ENCODE measurements at places on chromosomes 16 and 17.
A peak's percentile ranks its signal among the peaks of the same experiment; 100 is the strongest.

GRCh38 chr17:9021158-9021991, at the start of gene NTN1:
NTN1 (plus strand) TSS chr17:9021510; CDS start chr17:9022374, 864 bp downstream.
- DNase-seq: no peak

DNA sequence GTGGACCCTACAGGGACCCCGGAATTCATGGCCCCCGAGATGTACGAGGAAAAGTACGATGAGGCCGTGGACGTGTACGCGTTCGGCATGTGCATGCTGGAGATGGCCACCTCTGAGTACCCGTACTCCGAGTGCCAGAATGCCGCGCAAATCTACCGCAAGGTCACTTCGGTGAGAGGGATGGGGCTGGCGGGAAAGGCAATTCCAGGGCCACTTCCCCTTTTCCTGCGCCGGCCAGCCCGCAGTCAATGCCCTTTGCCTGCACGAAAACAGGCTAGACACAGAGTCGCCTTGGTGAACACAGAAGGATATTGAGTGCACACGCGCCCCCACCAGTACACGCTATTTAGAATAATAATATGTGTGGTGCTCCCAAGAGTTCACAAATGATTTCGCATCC, 4.0 kb downstream of the WNK4 start:
- no peak for DNase-seq

GRCh38 chr16:71808593-71809459, at the start of gene AP1G1:
AP1G1 (minus strand) TSS chr16:71808834; CDS start chr16:71789479, 19,355 bp downstream.
- peak; percentile 99 for DNase-seq

DNA sequence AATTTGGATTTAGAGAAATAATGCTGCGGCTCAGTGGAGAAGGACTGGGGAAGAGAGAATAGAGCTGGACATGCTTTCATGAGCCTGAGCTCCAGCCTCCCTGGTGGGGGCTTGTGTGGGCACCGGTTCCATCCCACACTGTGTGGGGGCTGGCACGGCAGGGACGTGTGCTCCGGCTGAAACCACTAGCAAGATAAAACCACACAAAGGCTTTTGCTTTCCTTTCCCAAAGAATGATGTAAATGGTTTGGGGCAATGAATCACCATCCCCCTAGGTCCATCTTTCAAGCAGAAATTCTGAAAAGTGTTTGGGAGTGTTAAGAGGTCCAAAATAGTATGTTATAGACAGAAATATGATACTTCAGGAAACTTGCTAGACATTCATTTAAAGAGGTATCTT, 77.0 kb downstream of the CDH11 start:
- peak; percentile 55 for DNase-seq

- DNase-seq: no peak
These were observed 459.3 kb downstream of the HS3ST3B1 start for GRCh38 chr17:14760212-14760611.

GRCh38 chr17:2157675-2158395, 102.9 kb downstream of the HIC1 start:
- peak; percentile 91 for DNase-seq

- no peak for DNase-seq
These were observed 3.3 kb downstream of the IFT20 start for GRCh38 chr17:28331891-28332420.

DNA sequence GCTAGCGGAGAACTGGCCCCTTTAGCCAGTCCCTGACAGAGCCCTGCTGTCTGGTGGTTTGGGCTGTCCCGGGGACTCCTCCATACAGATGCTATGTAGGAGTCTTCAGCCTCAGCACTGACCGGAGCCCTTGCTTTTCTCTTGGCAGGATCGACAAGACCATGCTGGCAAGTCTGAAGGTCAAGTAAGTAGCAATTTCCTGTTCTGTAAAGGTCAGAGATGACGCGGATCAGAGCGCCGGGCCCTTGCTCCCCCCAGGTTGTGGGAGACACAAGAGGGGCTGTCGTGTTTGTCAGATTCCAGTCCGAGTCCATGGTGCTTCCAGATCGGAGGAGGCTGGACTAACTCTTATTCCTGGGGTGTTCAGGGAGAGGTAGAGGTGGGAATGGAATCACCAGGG, 4.1 kb downstream of the RAP1GAP2 start:
- DNase-seq: no peak

DNA sequence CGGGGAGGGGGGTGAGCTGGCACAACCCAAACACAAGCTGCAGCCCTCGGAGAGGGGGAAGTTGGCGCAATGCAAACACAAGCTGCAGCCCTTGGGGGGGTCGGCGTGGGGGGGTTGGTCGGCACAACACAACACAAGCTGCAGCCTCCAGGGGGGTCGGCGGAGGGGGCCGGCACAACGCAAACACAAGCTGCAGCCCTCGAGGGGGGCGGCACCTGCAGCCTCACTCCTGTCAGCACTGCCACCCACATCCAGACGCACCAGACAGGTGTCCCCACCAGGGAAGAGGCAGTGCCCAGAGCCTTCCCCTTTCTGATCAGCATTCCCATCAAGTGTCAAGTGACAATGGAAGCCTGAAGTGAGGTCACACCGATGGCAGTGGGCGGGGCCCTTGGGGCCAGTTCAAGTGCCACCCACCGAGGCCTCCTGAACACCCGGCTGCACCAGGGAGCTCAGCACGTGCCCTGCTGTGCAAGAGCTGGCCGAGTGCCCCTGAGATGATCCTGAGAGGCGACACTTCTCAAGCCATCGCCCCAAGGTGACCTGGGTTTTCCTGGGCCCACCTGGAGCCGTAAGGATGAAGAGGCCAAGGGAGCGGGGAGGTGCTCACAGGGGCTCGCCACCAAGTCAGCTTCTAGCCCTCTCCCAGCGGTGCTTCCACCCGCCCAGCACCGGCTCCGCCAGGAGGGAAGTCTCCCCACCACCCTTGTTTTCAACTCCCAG, 59.3 kb downstream of the KLHDC4 start:
- DNase-seq: no peak

DNA sequence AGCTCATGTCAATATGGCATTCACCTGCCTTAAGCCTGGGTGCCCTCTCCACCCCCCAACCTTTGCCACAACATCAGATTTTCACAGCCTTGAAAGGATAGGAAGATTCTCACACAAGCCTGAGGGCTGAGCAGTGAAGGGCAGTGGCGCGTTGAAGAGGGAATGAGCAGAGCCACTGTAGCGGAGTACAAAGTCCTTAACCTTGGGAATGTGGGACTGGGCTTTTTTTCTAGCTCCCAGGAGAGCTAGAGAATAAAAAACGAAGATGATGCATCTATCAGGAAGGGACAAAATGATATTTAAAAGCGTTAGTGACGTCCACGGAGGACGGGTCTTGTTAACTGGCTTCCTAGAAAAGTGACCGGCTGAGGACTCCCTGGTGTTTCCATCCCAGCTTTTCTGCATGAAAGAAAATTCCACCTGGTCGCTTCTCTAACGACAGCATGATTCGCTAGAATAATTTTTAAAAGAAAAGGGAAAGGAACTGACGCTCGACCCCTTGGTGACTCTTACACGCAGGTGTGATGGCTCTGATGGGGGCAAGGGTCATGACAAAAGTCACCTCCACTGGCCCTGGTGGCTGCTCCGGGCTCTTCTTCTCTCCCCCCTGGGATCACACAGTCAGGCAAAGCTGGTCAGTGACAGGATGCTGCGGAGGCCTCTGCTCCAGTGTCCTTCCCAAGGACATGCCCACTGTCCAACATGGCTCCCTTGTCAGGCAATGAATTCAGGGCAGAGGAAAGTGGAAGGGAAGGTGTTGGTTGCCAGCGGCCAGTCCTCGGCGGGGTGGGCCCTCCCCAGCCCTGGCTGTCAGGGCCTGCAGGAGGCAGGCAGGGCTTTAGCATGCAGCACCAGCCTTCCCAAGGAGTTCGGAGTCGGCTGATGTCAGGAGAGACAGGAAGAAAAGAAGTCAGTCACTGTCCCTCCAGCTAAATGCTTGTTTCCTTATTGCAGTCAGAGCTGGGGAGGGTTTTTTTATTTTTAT, 58.4 kb upstream of the IRX3 start:
- DNase-seq: no peak

GRCh38 chr16:2610781-2611498, 71.4 kb upstream of the KCTD5 start:
- no peak for DNase-seq

DNA sequence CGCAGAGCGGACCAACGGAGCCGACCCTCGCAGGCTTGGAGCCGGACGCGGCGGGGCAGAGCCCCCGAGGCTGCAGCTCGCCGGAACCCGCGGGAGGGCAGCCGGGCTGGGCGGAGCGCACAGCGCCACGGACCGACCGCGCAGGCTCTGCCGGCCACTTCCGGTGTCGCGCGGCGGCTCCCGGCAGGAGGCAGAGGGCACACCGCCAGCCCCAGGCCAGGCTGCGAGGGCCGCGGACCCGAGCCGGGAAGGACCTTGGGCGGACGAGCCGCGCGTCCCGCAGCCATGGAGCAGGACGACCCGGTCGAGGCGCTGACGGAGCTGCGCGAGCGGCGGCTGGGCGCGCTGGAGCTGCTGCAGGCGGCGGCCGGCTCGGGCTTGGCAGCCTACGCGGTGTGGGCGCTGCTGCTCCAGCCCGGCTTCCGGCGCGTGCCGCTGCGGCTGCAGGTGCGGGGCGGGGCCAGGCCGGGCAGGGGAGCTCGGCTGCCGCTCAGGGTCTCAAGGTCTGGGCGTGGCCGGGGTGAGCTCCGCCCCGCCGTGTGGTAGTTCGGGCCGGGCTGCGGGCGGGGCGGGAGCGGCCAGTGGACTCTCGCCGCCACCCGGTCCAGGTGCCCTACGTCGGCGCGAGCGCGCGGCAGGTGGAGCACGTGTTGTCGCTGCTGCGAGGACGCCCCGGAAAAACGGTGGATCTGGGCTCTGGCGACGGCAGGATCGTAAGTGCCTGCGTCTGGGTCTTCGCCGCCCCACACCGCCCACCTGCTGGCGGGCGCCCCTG, at the start of gene ANTKMT:
Gene ANTKMT, plus strand, starts transcription at position 157 of the 775 bp plus-strand sequence. Its CDS starts 129 bp downstream, at position 286.
- peak; percentile 92 for DNase-seq

GRCh38 chr17:9299695-9300094, 275.9 kb downstream of the STX8 start:
- DNase-seq: no peak

DNA sequence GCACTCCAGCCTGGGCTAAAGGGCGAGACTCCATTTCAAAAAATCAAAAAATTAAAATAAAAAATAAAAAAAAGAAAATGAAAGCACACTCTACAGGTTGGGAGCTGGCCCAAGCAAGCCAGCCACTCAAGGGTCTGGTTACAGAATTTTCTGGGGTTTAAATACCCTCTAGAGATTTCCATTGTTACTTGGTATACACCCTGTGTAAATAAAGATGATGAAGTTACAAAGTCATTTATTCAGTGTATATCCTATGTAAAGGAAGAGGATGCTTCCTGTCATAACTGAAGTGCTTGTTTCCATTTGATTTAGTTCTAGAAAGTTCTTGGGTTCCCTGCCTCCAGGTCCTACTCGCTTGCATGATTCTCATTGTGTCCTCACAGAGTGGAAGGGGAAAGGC, 79.9 kb upstream of the C17orf78 start:
- DNase-seq: no peak

DNA sequence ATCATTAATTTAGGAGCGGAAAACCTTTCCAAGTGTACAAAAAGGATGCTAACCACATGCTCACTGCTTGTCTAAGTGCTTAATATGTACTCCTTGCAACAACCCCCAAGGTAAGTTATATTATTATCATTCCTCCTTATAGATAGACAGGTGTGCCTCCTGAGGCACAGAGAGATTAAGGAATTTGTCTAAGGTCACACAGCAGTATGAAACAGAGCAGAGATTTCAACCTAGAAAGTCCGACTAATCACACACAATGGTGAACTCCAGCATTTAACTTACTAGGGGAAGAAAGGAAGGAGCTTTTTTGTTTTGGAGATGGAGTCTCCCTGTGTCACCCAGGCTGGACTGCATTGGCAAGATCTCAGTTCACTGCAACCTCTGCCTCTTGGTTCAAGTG, 37.0 kb upstream of the USP7 start:
- no peak for DNase-seq

GRCh38 chr17:70492368-70492767, 323.0 kb downstream of the KCNJ2 start:
- DNase-seq: no peak

- DNase-seq: no peak
These were observed 40.9 kb downstream of the RAP1GAP2 start for GRCh38 chr17:2837147-2837561.

DNA sequence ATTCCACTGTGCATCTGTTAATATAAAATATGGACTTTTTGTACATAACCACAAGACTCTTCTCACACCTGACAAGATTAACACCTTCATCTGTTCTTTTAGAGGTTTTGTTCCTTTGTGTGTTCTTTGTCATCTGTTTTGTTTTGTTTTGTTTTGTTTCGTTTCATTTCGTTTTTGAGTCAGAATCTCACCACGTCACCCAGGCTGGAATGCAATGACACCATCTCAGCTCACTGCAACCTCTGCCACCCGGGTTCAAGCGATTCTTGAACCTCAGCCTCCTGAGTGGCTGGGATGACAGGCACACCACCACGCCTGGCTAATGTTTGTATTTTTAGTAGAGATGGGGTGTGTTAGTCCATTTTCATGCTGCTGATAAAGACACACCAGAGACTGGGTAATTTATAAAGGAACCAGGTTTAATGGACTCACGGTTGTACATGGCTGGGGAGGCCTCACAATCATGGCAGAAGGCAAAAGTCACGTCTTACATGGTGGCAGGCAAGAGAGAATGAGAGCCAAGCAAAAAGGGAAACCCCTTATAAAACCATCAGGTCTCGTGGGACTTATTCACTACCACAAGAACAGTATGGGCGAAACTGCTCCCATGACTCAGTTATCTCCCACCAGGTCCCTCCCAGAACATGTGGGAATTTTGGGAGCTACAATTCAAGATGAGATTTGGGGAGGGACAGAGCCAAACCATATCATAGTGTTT, 22.3 kb downstream of the C16orf90 start:
- peak; percentile 58 for DNase-seq

DNA sequence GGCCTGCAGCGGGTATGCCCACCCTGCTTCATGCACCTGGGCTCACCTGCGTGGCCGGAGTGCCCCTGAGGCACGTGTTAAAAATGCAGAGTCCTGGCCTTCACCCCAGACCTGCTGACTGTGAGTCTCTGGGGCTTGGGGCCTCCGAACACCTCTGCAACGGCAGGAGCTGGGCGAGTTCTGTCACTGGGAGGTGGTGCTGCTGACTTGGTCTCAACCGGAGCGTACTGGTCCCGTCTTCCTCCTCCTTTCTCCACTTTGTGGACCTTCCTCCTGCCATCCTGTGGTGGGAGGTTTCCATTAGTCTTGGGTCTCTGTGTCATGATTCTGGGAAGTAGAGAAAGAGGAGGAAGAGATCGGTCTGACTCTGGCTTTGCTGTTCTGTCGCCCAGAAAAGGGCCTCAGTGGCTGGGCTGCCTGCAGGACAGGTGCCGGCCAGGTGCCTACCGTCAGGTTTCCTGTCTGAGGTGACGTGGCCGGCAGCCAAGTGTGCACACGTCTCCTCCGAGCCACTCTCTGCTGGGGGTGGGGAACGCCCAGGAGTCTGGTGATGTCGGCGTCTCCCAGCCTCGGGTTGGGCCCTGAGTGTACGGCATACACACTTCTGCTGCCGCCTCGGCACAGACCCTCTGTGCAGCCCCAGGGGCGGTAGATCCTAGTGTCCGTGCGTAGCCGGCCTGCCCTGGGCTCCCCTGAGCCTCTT, 6.9 kb downstream of the TSC2 start:
- DNase-seq: no peak

Measured in foreskin fibroblast (primary cell).